Skeletal muscle cell (primary cell): ENCODE measurements at places on chromosomes 6 and 20.

GRCh38 chr20:12531626-12532025, 477.1 kb upstream of the SPTLC3 start:
- no peak for DNase-seq

GRCh38 chr6:69699655-69700054, 97.2 kb downstream of the LMBRD1 start:
- no peak for DNase-seq

DNA sequence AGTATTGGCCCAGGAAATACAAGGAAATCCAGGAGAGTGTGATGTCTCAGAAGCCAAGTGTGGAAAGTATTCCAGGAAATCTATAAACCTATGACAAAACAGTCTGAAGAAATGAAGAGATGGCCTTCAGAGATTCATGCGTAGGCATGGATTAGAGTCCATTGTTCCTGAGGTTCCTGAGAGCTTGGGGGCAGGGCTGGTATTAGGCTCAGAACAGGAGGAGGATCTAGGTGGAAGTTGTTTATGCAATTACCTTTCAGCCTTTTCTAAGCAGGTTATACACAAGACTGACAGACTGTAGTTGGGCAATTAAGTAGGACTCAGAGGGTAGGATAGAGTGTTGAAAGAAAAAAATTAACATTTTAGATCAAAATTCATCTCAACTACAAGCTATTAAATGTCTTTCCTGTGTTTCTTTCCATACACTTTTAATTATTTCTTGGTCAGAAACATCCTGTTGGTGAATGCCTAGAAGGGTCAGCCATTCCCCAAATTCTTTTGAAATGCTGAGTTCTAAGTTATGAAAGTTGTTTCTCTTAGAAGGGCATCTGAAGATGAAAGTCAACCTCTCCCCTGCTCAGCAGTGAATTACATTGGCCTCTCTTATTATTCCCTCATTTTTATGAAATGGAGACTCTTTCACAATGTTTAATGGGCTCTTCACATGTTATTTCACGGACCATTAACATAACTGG, 201.2 kb upstream of the MYLIP start:
- no peak for DNase-seq

- DNase-seq: no peak
These were observed 106.2 kb upstream of the STMND1 start for GRCh38 chr6:16995511-16996250.

- DNase-seq: no peak
These were observed 5.7 kb downstream of the PPP1R10 start for GRCh38 chr6:30611150-30611855.

GRCh38 chr20:93641-94040, 6.2 kb downstream of the DEFB125 start:
- DNase-seq: no peak

DNA sequence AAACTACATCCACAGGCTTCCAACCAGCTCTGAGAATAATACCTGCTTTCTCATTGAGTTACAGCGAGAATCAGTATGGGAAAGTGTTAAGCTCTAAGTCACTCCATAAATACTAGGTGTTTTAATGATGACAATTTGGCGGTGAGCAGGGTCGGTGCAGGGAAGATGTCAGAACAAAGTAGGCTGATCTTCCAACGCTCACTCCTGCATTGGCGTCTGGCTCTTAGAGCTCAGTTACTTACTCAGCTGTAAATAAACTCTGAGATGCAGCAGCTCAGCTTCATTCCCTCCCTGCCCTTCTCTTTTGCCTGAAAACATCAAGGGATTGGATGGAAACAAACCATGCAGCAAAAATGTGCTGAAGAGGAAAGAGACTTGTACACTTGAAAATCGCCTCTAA, 102.5 kb upstream of the SPACA1 start:
- no peak for DNase-seq

DNA sequence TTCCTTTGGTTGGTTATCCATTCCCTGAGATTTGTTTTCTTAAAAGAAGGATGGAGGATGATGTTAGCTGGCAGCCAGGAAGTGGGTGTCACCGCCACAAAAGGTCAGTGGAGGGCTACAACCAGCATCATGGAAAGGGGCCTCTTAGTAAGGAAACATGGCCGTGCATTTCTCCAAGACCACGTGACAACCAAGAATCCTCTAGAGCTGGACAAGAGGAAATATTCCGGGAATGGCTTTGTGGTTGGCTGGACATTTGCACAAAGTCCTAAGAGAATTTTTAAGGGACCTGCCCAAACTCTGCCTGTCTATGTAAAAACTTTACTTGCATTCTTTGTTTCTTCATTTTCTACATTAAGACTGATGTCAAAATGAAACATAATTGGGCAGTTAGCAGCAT, 399.9 kb upstream of the MARCKS start:
- peak; percentile 75 for DNase-seq

DNA sequence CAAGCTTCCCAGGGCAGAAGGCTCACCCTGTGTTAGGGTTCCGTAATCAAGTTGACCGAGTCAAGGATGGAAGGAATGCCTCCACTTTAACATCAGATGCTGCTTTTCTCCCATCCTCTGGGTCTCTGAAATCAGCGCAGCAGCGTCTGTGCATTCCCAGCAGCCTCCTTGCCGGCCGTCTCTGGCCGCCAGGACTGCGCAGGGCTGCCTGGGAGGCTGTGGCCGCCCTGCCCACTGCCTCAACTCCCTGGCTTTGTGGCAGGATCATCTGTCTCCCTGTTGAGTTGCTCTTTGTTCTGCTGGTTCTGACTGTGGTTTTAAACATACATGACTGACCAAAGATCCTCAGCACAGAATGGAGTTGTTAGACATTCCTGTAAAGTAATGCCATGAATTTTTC, 56.5 kb downstream of the DLL1 start:
- DNase-seq: no peak

GRCh38 chr20:2101865-2102584, 398 bp downstream of the STK35 start:
- DNase-seq: peak; percentile 80

DNA sequence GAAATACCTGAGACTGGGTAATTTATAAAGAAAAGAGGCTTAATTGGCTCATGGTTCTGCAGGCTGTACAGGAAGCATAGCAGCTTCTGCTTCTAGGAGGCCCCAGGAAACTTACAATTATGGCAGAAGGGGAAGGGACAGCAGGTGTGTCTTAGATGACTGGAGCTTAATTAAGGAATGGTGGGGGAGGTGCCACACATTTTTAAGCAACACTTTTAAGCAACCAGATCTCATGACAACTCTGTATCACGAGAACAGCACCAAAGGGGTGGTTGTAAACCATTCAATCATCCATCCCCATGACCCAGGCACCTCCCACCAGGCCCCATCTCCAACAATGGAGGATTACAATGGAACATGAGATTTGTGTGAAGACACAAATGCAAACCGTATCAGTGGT, 26.9 kb downstream of the FIG4 start:
- DNase-seq: no peak

DNA sequence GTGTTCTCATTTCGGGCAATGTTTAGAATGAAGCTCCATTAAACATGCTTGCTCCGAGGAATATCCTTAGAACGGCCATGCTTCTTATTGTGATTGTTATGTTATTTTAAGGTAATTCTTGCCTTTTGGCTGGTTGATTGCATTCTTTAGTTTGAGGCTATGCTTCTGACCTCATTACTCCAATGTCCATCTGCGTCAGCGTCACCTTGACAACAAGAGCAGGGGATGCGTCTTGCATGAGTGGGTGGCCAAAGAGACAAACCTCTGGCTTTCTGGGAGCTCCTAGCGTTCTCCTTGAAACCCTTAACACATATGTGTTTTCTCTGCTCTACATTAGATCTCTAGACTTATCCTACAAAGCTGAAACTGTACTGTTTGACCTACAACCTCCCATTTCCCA, 184.3 kb downstream of the THBS2 start:
- no peak for DNase-seq

GRCh38 chr6:42394881-42395620, 56.7 kb downstream of the TRERF1 start:
- no peak for DNase-seq

DNA sequence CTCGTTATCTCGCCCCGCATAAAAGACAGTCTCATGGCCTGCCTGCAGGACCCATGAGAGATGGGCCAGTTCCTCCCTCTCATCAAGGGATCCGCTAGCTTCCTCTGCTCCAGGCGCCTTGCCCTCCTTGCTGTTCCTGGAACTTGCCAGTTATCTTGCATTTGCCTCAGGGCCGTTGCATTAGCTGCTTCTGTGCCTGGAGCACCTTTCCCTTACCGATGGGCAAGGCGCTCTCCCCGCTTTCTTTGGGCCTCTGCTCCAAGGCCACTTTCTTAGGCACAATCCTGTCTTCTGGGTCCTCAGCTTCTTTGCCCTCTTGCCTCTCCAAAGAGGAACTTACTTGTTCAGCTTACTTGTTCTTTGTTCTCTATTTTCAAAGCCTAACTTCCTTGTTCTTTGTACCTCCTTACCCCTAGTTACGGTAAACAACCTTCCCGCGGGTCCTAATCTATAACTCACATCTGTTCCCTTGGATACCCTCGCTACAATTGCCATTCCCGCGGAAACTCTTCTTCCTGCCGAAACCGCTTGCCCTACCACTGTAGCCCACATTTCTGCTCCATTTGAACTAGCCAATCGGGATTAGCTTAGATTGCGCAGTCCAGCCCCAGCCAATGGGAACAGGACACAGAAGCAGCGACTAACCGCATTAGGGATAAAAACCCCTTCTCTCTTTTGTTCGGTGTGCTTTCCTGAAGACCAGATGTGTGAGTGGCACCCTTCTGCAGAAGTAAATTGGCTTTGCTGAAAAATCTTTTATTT, 887 bp upstream of the NSFL1C start:
- DNase-seq: no peak

DNA sequence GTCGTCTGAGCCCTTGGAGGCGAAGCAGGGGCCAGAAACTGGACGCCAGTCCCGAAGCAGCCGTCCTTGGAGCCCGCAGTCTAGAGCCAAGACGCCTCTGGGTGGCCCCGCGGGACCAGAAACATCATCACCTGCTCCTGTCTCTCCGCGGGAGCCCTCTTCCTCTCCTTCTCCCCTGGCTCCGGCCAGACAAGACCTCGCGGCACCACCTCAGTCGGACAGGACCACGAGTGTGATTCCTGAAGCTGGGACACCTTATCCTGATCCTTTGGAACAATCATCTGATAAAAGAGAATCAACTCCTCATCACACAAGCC, 416 bp downstream of the RSPH4A start:
- DNase-seq: no peak

DNA sequence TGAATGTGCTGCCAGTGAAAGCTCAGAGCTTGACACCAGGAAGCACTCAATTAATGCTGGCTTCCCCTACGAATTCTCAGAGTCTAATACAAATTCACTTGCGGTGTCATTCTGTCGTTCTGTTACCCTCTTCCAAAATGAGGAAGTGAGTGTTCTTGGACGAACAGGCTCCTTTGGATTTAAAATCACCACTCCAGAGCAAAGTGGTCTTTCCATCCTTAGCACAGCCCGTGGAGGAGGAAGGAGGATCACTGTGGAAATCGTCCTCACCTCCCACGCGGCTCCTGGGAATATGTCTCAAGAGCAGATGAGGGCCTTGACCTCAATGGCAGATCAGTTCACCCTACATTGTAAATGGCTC, 41.7 kb downstream of the RIOK1 start:
- no peak for DNase-seq

DNA sequence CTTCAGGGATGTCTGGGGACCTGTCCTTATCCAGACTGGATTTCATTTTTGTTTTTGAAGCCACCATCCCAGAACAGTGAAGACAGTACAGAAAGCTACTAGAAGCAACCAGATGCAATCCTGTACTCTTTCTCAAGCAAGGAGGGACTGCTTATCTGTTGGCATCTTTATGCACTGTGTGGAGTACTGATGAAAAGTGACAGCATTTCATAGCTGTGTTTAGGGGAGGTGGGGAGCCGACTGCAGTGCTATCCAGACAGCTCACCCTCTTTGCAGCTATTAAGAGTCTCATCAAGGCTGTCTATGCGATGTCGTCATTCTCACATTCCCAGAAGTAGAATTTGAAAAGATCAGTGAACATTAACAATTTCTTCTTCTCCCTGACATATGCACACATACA, 5.5 kb downstream of the ZDHHC14 start:
- DNase-seq: no peak

- DNase-seq: no peak
These were observed 2.7 kb downstream of the AKAP12 start for GRCh38 chr6:151242420-151242861.

DNA sequence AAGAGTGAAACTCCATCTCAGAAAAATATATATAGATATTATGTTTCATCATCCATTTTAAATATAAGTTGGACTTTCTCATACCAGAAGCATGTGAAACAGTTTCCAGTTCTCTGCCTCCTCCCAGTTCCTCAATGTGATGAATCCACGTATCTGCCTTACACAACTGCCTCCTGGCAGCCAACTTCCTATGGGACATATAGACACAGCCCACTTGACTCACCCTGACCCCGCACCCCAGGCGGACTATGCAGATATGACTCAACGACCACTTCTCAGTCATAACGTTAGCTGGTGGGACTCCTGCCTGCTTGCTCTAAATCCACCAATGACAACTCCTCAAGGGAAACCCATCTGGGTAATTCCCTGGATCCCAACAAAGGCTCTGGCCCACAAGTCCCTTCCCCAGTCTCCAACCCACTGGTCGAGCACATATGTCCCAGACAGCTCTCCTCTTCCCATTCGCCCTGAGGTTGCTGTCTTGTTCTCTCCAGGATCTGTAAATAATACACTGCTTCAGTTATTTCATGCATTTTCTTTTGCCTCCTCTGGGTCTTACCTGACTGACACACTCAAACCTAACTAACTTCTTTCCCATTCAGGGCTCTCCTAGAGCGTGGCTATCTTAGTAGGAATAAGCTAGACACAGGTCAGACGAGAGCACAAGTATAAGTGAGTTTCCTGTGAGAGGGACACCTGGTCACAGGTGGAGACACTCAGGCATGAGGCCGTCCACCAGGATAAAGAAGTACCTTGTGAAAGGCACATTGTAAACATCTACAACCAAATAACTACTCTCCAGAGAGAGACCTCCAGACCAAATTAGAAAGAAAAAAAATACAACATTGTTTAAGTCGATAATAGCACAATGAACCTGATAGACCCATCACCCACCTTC, 548.5 kb downstream of the CD83 start:
- DNase-seq: peak; percentile 100

DNA sequence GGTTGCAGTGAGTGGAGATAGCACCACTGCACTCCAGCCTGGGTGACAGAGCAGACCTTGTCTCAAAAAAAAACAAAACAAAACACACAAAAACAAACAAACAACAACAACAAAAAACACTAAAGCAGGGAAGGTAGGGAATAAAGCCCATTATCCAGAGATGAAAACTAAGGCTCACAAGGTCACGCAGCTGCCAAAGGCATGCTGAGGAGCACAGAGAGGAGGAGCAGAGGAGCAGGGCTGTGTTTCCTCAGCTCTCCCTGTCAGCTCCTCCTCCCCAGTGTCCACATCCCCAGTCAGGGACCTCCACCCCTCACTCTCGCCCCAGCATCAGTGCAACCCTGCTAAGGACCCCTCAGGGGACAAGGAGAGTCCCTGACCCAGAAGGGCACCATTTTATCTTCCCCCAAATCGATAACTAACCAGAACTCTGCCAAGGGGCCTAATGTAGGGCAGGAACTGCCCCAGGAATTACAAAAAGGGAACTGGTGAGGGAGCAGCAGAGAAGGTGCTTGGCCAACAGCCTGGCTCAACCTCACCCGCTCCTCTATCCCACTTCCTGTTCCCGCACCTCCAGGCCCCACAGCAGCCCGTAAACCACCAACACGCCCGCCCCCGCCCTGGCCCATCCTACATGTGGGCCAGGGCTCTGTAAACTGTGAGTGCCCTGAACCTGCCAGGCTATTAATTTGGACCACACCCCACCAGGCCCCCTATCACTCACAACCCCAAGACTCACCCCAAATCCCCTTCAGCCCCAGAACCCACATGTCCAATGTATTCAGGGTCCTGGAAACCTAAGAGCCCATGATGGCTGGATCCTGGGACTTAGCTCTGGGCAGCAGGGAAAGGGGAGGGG, 9.0 kb downstream of the TEAD3 start:
- DNase-seq: no peak

- DNase-seq: no peak
These were observed 11.7 kb downstream of the UBE2V1 start for GRCh38 chr20:50101281-50101680.
